SIG-M5 (cell line): ENCODE measurements at places on chromosomes 3 and 15.

DNA sequence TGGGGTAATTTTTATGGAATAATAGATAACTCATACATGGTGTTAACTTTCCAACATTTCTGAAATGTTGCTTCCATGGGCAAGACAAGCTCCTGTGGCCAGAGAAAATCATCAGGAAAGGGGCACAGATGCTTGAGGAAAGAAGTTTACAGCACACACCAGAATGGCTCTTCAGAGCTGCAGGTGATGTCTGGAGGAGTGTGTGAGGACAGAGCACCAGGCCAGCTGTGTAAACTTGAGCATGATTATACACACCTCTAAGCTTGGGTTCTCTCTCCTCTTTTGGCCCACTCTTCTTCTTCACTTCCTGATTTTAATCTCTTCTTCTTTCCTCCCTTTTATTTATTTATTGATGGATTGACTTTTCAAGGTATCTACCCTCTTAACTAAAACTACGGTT, 676.0 kb downstream of the GRM7 start:
- no peak for DNase-seq

DNA sequence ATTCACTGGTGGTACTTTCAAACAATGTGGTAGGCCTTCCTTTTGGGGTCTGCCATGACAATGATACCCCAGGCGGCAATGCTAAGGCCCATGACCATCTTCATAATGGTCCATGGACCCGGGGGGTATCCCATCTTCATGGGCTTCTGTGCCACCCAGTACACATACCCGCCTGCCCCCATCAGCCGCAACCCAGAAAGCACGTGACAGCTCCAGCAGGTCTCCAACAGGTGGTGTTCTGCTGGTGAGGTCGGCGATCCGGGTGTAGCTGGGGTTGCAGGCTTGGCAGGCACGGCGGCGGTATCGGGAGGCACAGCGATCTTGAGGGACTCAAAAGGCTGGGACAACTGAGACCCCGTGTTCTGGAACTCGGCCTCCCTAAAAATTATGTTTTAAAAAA, 214.5 kb downstream of the SNRPN start:
- DNase-seq, result no peak

- DNase-seq, result no peak
Measured at GRCh38 chr3:114299421-114299820, 5.6 kb downstream of the TIGIT start.

- no peak for DNase-seq
Measured at GRCh38 chr3:124557-125179, 71.9 kb upstream of the CHL1 start.

GRCh38 chr3:33729993-33730392, 11.9 kb upstream of the CLASP2 start:
- no peak for DNase-seq

- DNase-seq, result no peak
Measured at GRCh38 chr3:52041118-52041731, 15.1 kb downstream of the DUSP7 start.

DNA sequence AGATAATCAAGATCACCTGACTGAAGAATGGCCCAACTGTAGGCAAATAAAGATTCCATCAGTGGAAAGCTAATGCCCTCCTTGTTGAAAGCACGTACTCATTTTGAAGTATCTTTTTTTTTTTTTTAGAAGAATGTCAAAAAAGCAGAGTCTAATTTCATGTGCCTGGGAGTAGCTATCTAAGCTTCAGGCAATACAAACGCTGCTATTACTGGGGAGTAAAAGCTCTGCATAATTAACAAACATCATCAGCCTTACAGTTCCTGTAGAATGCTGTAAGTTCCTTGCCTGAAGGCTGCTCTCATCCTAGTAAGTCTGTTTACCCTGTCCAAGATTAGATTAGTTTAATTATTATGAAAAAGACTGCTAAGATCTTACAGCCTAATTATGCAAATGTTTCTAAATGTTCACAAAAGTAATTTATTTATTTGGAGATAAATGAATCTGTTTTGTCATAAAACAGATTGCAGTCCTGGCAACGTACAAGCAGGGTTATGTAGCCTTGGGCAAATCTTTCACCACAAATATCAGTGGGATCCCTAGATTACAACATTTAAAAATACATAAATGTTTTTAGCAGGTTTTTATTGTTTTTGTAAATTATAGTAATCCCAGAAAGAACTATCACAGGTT, 451.3 kb upstream of the AGTR1 start:
- DNase-seq, result no peak

- no peak for DNase-seq
Measured at GRCh38 chr3:122263058-122263457, 62.0 kb upstream of the CSTA start.

- no peak for DNase-seq
Measured at GRCh38 chr15:27214032-27214431, 243.1 kb downstream of the GABRG3 start.

GRCh38 chr3:98259707-98260106, 4.3 kb upstream of the OR5H6 start:
- DNase-seq, result no peak

GRCh38 chr3:51862886-51863285, 1.5 kb downstream of the IQCF2 start:
- no peak for DNase-seq
